ENCODE measurements at places on chromosomes 2 and 18. TPM values are rescaled to one million over a fixed set of nuclear protein-coding genes. Genes with fewer than 3 reads are reported as not detected.

PXDN gene
- 0.88 TPM for total RNA-seq

ALK gene
- 0.06 TPM for total RNA-seq

PRKAG3 gene
- not detected for total RNA-seq

ICOS gene
- not detected for total RNA-seq

NFU1 gene
- total RNA-seq, result 50.4 TPM

EN1 gene
- not detected for total RNA-seq

PLEKHH2 gene
- total RNA-seq, result 0.29 TPM

SERPINB10 gene
- not detected for total RNA-seq

RBM43 gene
- 0.77 TPM for total RNA-seq

FOXD4L1 gene
- not detected for total RNA-seq

PIGN gene
- total RNA-seq, result 9.6 TPM

NTSR2 gene
- not detected for total RNA-seq

RAB10 gene
- 100.0 TPM for total RNA-seq

MYO3B gene
- total RNA-seq, result not detected

KCTD1 gene
- 26.5 TPM for total RNA-seq

LINC00305 gene
- total RNA-seq, result not detected

CD8B2 gene
- not detected for total RNA-seq

FOXI3 gene
- not detected for total RNA-seq

CHRND gene
- not detected for total RNA-seq

DSC3 gene
- total RNA-seq, result 0.11 TPM

C2orf81 gene
- 0.37 TPM for total RNA-seq

RMC1 gene
- total RNA-seq, result 20.5 TPM

SP110 gene
- total RNA-seq, result 12.4 TPM

MEIS1 gene
- total RNA-seq, result 2.5 TPM

NMUR1 gene
- total RNA-seq, result not detected

ADCYAP1 gene
- not detected for total RNA-seq

MRO gene
- total RNA-seq, result 0.02 TPM

LOXHD1 gene
- total RNA-seq, result not detected

IL36RN gene
- not detected for total RNA-seq

ITSN2 gene
- 29.9 TPM for total RNA-seq

EFEMP1 gene
- 336 TPM for total RNA-seq

NT5DC4 gene
- not detected for total RNA-seq

IRS1 gene
- 22.8 TPM for total RNA-seq

REG3A gene
- not detected for total RNA-seq

PFN4 gene
- not detected for total RNA-seq

CENPA gene
- 42.8 TPM for total RNA-seq

MAPRE3 gene
- 5.4 TPM for total RNA-seq

RSAD2 gene
- not detected for total RNA-seq

NEUROD1 gene
- not detected for total RNA-seq

SNX17 gene
- total RNA-seq, result 122 TPM

SLC35F5 gene
- total RNA-seq, result 45.6 TPM

LAMA1 gene
- 12.2 TPM for total RNA-seq

AQP12B gene
- total RNA-seq, result not detected

CFC1 gene
- total RNA-seq, result not detected

BCL11A gene
- 9.8 TPM for total RNA-seq

ALKAL2 gene
- not detected for total RNA-seq

DSC2 gene
- 1.2 TPM for total RNA-seq

All from HT1080 (cell line).